ENCODE measurements at places on chromosomes 2 and 18.

DNA sequence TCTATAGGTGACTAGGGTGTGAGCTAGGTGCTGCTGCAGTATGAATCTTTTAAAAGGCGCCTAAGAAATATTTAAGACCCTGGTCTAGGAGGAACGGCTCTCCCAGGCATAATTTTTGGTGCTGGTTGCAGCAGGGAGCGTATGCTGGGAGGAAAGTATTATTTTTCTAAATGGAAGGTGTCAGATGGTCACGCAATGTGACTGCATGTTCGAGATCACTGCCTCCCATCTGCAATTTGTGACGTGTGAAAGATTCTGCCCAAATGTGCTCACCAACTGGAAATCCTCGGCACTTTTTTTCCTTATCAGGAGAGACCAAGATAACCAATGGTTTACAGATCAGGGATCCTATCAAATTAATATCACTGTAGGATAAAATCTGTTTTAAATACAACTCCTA lies 95.6 kb upstream of the KLHL14 start:
- DNase-seq: no peak

GRCh38 chr2:25879133-25879730 lies 945 bp upstream of the ASXL2 start:
- no peak for DNase-seq

DNA sequence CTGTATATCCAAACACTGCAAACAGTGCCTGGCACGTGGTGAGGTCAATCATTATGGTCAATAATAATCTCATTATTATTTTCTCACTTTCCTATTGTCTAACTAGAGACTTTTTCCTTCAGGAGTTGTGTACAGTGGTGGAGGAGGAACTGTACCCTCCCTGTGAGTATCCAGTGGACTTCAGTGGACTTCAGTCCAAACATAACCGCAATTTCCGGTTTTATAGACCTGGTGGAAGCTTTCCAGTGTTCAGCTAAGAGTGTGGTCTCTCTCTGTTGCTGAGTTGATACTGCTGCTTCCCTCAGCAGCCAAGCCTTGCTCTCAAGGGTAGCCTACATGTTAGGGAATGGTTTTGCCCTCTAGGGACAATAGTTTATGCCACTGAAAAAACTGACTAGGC lies 447.1 kb downstream of the TMEM182 start:
- DNase-seq: no peak

GRCh38 chr2:200128296-200128695 lies 172.9 kb downstream of the MAIP1 start:
- no peak for DNase-seq

- DNase-seq: no peak
These were observed 12.8 kb downstream of the EHBP1 start for GRCh38 chr2:62718225-62718822.

GRCh38 chr2:215365184-215365658 lies 53.4 kb downstream of the ATIC start:
- DNase-seq: no peak

DNA sequence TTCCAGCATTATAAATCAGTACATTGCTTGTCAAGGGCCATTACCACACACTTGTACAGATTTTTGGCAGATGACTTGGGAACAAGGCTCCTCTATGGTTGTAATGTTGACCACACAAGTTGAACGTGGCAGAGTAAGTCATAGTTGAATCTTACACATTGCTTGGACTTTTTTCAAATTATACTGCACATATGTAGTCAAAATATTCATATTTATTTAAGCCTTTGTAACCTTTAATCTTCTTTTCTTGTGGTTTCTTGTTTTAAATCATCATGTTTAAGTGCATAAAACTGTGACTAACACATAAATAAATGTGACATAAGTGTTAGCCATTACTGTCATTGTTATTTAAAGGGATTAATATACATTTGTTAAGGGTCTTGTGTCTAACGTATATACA lies 52.1 kb upstream of the EPB41L5 start:
- peak; percentile 73 for DNase-seq

DNA sequence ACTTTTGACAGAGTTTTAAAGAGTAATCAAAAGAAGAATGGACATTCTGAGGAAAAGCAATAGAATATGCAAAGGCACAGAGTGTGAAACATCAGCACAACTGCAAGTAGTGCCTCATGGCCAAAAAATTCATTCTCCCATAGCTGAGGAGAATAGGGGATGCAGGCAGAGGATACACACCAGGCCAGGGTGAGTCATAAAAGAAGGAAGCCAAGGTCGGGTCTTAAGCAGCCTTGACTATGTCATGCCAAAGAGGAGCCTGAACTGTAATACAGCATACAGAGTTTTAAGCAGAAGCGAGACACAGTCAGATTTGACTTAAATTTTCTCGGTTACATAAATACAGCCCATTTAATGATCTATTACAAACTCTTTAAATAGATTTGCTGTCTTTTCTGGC lies 165.0 kb downstream of the LNPK start:
- no peak for DNase-seq

- peak; percentile 3 for DNase-seq
These were observed 46.4 kb downstream of the ZNF804A start for GRCh38 chr2:184644685-184645084.

DNA sequence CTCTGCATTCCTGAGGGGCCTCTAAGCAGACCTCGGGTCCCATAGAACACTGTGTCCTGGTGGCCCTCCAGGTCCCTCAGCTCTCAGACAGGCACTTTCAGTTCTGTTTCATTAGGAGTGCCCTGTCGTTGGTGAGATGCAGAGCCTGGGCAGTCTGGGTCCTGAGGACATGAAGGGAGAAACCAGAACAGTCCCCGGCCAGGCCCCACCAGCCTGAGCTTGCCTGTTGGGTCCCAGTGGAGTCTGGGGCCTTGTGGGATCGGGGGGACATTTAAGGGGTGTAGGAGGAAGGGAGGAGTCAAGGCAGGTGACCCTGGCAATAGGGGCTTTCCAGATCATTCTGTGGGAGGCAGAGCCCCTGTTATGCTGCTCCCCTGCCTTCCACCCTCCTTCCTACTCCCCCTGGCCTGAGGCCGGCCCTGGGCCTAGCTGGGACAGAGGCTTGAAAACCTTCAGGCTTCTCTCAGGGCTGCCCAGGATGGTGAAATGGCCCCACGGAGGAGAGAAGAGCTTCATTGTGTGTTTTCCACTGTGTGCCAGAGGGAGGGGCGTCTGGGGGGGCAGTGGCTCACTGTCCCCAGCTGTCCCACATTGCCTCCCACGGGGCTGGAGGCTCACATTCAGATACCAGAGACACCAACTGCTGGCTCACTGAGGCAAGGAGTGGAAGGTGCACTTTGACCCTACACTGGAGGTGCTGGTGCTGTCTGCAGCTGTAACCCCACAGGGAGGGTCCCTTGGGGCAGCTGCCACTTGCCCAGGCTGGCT lies 26.6 kb upstream of the CATIP start:
- DNase-seq: no peak

- DNase-seq: peak; percentile 73
These were observed 335 bp downstream of the TRAK2 start for GRCh38 chr2:201450954-201451291.

GRCh38 chr2:196248467-196249094 lies 77.2 kb upstream of the STK17B start:
- no peak for DNase-seq

DNA sequence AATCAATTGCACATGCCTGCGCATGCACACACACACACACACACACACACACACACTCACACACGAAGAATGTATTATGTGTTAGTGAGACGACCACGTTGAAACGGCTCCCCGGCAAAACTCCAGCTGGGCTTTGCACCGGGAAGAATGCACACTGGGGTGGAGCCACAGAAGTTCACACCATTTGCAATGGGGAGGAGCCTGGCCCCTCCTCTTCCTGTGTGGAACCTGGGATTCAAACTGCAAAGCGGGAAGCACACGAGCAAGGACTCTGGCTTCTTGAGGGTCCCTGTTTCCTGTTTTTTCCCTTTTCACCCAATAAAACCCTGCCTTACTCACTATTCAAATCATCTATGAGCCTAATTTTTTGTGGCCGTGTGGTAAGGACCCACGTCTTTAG lies 304.0 kb upstream of the TMEFF2 start:
- DNase-seq: peak; percentile 11

GRCh38 chr2:21657445-21657844 lies 533.7 kb downstream of the TDRD15 start:
- no peak for DNase-seq

DNA sequence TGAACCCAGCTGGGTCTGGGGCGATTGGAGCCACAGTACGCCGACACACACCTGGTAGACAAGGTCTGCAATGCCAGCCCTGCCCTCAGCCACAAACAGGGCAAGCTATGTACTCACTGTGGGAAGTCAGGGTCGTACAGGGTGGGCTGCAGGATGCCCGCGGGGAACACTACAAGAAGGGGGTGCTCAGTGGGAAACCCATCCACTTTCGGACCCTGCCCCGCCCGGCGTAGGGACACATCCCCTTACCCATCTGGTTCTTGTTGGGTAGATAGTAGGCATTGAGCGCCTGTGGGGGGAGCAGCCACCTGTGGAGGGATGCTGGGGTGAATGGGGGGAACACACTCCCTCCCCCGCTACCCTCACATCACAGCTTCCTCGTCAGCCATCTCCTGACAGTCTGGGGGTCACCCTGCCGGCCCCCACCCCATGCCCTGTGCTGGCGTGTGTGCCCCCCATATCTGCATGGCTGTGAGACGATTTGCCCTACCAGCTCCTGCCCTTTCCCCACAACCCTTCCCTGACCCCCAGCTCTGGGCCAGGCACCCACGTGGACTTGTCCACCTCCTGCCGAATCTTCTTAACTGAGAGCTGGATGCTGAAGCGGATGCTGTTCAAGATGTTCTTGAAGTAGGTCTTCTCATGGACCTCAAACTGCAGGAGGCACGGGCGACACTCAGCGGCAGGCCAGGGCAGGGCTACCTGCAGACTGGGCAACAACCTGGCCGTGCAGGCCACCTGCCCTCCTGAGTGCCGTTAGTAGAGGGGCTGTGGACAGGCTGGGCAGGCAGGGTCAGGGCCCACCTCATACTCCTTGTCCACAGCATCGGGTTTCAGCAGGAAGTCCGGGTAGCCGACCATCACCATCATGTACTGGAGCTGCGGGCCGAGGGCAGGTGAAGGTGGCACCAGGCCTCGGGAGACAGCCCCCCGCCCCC lies 5.1 kb downstream of the ECEL1 start:
- no peak for DNase-seq

GRCh38 chr2:43513216-43513615 lies 82.6 kb downstream of the THADA start:
- no peak for DNase-seq

DNA sequence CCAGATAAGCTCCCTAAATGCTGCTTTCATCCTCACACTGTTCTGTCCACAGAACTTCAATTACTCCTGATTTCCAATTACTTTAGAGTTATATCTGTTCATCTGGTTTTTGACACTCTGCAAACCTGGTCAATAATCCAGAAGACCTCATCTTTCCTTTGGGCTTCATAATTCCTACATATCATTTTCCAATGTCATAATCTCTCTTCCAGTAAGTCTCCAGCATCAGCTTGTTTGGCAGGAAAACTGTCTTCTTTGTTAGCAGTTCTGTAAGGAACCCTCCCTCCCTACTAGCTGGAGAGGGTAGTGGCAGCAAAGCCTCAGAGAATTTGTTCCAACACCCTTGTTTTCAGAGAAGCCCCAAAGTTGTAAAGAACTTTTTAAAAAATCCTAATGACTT lies 11.9 kb upstream of the SLC14A1 start:
- no peak for DNase-seq

DNA sequence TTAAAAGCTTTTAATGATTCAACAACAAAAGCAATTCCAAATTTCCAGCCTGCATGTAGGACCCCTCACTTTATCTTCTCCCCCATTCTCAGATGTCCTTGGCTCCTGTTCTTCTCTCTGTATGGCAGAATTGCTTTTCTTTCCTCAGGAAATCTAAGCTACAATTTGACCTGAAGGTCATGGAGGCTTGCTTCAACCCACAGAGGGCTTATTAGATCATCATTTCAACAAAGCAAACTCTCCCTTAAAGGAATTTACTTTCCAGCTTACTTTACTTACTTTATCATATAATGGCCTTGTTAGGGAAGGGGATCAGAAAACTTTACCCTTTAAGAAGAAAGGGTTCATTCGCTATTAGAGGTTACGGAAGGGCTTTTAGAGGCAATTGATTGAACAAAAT lies 211.5 kb downstream of the RAD51AP2 start:
- DNase-seq: no peak

DNA sequence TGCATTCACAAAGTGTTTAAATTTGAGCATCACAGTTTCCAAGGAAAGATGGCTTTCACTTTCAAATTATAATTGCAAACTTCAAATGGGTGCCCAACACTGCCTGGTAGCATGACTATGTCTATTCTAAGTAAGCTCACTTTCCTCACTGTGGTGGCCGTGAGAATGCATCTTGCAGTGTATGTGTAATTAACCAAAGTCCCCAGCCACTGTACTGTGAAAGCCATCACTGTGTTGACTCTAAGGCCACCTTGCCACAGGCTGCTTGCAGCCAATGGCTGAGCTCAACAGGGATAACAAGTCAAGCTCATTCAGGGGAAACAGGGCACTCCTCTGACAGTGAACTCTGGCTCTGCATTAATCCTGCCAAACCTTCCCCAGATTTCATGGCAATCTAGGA lies 43.3 kb upstream of the LGALSL start:
- no peak for DNase-seq

GRCh38 chr2:46486436-46486835 lies 7.1 kb downstream of the TMEM247 start:
- no peak for DNase-seq

GRCh38 chr18:50277942-50278341 lies 3.4 kb downstream of the MBD1 start:
- no peak for DNase-seq

- DNase-seq: peak; percentile 96
These were observed 121.8 kb downstream of the MAIP1 start for GRCh38 chr2:200077210-200077650.

- DNase-seq: no peak
These were observed 71.9 kb upstream of the CCDC68 start for GRCh38 chr18:55031164-55031563.

DNA sequence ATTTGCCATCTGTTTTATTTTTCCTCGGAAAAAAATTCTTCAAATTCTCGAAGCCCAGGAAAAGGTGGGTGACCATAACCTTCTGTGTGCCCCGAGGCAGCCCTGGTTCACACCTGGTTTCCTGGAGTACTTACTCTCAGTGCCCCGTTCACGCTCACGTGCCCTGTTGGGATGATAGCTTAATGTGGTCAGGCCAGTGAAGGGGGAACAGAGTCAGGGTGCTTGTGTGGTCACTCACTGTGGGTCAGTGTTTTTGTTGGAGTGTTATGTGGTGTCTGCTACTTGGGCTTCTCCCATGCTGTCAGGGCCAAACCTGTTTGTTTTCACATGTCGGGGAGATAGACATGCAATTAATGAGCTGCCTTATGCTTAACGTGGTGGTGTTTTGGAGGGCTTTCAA lies 78.1 kb downstream of the MAP4K4 start:
- no peak for DNase-seq

DNA sequence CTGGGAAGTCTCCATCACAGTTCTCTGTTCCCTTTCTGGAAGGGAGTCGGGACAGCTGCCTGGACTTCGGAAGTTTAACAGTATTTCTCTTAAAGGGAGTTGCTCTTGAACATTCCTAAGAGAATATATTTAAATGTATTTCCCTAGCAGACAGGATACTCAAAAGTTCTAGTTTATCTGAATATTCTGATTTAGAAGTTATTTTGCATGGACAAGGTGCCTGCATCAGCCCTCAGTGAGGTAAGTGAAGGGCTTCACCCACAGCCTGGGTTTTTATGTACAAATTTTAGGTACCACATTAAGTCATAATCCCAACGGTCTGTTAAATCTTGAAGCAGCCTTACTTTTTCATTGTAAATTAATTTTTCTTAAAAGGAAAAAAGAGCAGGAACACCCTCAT lies 65.1 kb upstream of the REV1 start:
- no peak for DNase-seq
